ENCODE measurements at places on chromosomes 3 and 15.

DNA sequence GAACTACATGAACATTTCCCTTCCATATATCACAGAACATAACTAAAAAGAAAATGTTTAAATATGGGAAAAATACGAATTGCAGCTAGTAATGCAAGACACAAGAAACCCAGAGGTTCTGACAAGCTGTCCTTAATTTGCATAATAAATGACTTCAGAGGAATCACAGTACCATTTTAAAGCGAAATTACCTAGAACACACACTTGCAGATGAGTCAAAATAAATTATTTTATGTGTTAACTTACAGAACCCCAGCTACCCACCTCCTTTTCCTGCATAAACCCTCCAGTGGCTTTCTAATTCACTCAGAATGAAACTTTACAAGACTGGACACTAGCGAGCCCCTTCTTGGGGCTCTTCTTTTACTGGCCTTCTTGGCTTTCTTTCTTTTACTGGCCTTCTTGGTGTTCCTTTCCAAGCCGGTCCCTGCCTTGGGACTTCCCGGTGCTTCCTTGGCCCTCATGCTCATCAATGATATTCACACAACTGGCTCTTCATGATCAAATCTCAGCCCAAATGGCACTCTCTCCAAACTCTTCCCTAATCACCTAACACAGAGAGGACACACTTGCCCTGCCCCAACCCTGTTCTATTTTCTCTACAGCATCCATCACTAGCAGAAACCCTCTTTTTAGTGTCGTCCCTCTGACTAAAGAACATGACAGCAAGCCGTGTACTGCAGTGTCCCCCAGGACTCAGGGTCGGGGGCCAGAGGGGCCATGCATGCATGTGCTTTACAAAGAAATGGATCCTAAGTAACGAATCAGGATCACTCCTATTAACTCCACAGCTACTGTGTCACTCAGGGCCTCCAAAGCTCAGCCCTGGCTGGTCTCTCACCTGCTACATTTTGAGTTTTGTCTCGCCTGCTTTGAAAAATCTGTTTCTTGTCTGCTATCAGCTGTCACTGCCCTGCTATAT, 4.8 kb downstream of the CHSY1 start:
- no peak for DNase-seq

DNA sequence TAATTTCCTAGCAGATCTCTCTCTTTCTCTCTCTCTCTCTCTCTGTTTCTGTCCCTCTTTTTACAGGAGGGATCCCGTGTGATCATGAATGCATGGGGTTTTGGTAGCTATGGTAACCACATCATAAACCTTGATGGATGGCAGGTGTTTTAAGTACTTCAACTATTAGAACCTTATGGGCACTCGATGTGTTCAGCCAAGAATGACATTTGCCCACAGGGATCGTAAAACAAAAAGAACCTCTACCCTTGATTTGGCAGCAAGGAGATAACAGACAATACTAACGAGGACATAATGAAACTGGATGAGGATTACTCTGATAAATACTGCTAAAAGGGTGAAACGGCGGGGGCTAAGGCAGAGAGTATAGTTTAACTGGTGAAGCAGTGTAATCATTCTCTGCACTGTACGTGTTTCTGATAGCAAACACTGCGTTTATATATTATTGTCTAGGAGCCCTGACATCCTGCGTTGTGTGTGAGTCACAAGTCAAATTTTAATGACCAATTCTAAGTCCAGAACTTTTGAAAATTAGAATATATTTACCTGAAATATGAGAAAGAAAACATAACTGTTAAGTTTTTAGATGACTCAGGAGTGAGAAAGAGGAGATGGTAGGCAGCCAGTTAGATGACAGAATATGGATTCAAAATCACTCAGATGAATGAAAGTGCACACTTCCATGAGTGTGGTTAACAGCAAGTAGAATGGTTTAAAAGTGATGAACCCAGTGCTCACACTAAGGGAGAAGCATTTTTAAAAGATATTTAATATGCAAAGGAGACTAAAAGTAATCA, 80.3 kb downstream of the OTOL1 start:
- no peak for DNase-seq

DNA sequence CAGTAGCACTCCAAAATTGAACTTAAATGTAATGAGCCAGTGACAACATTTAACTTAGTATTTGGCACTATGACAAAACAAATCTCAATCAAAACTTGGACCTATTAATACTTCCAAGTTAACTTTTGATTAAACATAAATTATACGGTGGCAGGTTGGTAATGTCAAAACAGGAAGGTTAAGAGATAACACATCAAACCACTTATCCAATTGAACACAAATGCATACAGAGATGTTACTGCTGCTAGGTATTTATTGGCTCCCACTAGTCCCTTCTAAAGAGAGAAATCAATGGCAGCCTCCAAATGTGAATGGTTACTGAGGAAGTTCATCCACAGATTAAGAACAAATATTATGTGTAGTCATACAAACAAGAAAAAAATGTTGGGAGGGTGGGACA, 1.8 kb downstream of the GSK3B start:
- no peak for DNase-seq

DNA sequence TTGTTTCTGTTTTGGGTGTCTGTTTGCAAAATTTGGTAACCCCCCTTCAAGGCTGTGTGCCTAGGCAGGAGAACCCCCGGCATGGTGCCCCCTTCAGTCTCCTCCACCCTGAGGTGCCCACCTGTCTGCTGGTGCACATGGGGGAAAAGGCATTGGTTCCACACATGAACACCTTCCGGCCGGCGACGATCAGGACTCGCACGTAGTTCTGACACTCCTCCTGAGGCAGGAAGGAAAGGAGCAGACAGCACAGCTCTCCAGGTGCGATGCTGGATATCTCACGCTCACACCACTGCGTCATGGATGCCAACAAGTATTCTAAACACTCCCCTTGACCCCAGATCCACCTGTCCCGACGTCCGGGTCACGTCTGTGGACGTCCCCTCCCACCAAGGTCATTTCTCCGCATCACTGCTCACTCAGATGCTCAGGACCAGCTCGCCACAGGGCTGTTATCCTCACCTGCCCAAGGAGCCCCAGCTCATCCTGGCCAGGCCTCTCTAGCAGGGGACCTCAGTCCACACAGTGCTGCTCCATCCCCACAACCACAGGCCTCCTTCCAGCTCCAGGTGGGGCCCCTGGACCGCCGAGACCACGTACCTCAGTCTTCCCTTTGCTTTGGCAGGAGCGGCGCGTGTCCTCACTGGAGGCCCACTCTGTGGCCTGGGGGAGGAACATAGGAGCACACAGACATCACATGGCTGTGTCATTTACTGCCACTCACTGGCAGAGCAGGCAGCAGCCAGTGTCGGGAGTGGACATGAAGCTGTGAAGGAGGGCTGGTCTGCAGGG, 99.0 kb downstream of the SEMA5B start:
- DNase-seq = no peak

DNA sequence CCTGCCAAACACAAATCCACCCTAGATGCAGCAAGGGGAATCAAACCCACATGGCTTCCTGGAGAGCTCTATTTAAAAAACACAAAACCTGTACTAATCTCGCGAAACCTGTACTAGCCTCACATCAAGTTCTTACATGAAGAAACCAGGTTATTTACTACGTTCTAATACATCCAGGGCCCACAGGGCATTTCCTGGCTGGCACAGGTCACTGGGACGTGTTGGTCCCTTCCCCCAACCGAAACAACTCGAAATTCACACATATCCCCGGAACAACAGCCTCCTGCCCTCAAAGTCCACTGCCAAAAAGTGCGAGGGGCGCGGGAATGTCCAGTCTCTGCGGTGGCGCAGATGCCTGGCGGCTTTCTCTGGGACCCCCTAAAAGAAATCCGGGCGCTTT, 955 bp downstream of the CDCP1 start:
- DNase-seq = no peak

GRCh38 chr15:22925875-22926274, 54.3 kb downstream of the CYFIP1 start:
- no peak for DNase-seq

DNA sequence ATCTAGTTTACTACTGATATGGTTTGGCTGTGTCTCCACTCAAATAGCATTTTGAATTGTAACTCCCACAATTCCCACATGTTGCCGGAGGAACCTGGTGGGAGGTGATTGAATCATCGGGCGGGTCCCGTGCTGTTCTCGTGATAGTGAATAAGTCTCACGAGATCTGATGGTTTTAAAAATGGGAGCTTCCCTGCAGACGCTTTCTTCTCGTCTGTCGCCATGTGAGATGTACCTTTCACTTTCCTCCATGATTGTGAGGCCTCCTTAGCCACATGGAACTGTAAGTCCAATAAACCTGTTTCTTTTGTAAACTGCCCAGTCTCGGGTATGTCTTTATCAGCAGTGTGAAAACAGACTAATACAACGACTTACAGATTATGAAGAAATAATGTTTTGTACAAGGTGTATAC, 35.6 kb upstream of the PYDC2 start:
- DNase-seq = no peak

DNA sequence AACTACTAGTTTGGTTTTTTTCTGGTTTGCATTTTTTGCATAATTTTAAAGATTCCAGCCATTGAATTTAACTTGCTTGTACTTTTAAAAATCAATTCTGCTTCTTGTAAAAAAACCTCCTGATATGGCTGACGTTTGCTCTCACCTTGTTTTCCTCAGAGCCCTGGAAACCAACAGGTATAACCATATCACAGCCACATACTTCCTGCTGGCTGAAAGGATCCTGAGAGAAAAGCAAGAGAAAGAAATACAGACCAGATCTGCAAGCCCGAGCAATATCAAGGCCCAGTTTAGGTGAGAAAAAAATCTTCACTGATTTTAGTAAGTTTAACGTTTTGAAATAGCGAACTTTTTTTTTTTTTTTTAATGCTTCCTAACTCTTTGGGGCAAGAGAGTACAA, 56.8 kb downstream of the SNRK start:
- no peak for DNase-seq

DNA sequence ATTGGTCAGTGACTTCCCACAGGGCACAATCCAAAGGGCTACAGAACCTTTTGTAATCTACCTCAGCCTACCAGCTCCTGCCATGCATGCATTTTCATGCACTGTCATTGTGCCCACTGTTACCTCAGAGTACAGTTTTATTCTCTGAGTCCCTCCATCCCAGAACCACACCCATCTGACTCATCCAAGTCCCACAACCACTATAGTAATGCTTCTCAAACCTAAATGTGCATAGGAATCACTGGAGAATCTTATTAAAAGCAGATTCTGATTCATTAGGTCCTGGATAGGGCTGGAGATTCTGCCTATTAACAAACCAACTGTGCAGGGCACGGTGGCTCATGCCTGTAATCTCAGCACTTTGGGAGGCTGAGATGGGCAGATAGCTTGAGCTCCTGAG, 3.7 kb upstream of the B3GALNT1 start:
- no peak for DNase-seq

- no peak for DNase-seq
These were observed 7.9 kb downstream of the RBP2 start for GRCh38 chr3:139468399-139468798.

GRCh38 chr3:192188218-192188835, 539.0 kb downstream of the FGF12 start:
- no peak for DNase-seq

DNA sequence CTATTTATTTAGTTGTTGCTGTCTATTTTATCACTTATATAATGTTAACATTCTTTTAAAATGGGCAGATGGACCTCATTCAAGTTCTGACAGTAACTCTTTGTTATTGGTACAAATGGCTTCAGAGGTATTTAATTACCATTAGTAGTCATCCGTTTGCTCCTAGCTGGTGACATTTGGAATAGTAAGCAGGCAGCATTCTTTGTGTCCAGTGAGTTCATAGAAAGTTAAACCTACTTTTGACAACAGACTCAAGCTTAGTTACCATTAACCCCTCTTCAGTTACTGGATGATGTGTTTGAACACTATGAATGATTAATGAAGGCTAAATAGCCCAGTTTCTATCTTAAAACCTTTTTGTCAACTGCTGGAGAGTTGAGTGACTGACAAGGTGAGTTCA, 500.7 kb upstream of the ATP11B start:
- DNase-seq = no peak

- no peak for DNase-seq
These were observed 82.2 kb upstream of the SLC25A26 start for GRCh38 chr3:66138336-66139313.

DNA sequence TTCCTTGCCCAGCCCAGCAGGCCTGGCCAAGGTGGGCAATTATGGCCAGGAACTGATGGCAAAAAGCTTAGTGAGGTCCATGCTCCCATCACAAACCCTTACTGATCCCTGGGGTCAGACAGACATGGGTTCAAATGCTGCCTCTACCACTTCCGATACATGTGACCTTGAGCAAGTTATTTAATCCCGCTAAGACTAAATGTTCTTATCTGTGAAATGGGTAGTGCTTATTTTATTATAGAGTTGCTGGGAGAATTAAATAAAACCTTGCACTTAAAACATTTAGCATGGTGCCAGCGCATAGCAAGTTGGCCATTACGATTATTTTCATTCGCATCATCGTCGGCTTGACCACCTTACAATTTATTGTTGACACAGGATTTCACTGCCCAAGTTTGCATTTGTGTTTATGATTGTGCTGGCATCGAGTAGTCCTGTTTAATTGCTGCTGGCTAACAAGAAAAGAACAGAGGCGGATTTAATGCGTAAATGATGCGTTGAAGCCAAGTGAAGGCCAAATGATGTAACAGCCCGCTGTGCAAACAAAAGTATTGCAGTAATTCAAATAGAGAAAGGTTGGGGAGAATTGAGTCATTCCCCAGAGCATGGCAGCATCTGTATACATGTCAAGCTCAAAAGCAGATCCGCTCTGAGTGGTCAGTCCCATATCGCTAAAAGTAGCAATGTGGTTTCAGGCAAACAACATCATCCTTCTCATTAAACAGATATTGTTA, 7.3 kb upstream of the FURIN start:
- no peak for DNase-seq

- no peak for DNase-seq
These were observed 48.1 kb upstream of the OXTR start for GRCh38 chr3:8817486-8817885.

DNA sequence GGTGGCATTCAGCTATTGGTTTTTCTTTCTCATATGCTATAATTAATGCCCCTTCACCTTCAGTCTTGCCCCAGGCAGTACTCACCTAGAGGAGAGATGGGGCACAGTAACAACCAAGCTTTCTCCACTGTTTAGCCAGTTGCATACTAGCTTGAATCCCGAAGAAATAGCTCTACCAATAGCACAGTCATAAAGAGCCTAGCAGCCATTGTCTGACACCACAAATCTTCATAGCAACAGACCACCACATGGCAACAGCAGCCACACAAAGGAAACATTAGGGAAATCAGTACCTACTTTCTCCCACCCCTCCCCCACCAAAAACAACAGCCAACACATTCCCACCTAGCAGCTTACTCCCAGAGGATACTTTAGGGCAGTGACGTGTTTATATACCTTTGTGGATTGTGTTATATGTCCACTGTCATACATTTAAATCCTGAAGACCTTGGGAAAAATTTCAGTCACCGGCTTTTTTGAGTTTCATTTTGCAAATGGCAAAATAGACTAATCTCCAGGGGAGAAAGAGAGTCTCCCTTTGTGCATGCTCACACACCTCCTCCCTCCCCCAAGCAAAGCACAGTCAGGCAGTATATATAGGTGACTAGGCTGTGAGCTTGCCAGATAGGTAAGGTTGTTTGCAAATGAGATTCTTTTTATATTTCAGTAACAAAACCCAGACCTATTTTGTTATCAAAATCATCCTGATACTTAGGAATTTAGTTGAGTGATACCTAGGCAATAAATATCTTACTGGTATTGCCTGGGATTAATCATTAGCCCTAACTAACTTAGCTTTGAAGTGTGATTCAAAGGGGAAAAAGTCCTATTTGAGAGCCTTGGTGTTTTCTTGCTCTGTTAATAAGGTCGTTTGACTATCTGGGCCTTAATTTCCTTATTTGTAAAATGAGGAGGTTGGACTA, 140.6 kb downstream of the RBPMS2 start:
- DNase-seq = no peak

Data from activated T-helper 1 cell treated with anti-CD3 and anti-CD28 coated beads, Interleukin-2, amount 50 U/mL, for 16 hours (primary cell).